ENCODE measurements at places on chromosomes 6 and 20. TPM values are rescaled to one million over a fixed set of nuclear protein-coding genes. Genes with fewer than 3 reads are reported as not detected.

The CCM2L gene
- 12.4 TPM for total RNA-seq

DNA sequence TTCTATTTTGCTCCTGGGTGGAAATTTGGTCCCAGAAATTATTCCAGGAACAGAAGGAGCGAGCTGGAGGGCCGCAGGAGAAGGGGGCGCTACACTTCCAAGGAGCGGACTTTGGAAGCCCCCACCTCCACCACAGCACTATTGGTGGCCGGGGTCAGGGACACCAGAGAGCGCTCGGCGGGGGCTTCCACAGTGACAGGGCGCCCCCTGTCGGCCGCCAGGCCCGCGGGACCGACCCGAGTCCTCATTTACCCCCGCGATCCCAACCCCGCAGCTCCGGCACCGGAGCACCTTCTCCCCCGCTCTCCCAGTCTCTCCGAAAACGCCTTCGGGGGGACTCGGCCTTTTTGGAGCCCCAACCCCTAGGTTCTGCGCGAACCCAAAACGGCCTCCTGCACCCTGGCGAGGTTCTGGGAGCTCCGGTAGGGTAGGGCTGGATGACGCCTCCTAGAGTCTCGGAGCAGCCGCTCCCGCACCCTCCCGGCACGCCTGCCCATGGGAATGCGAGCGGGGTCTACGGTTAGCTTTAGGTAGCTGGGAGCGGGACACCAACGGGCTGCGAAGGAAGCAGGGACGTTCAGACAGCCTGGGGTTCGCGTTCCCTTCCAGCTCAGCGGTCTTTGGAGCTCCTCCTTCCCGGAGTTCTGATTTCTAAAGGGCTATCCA, 2.4 kb upstream of the FOXA2 start:
- no peak for DNase-seq

The EFCAB8 gene
- 0.60 TPM for total RNA-seq

- DNase-seq, result peak; percentile 19
These were observed 59.7 kb upstream of the SAMD3 start for GRCh38 chr6:130282234-130282995.
